CD4-positive, CD25-positive, alpha-beta regulatory T cell (primary cell): ENCODE measurements at places on chromosomes 1 and 21.

DNA sequence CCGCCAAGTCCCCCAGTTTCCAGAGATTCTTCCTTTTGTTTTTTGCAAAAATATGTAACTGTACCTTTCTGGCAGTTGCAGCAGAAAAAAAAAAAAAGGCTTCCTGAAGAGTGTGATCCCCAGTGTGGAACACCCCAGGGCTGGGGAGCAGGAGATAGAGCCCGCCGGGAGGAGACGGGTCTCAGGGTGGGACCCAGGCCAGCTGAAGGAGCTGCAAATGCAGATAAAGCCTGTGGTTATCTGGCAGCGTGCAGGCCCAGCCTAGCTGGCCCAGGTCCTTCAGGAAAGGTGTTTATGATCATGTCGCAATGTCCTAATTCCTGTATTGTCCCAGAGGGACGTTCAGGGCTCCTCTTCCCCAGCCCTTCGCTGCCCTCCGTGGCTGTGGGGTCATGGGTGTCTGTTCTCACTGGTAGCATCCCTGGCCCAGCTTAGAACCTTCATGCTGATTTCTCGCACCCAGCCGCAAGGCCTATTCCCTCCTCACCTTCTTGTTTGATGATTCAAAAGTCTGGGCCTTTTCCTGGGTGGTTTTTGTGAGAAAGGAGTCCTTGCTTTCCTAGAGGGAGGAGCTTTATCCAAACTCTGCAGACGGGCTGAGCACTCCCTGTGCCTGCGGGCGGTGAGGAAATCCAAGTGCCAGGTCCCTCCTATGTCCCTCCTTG is 26.2 kb downstream of the RNF187 start:
- no peak for DNase-seq

DNA sequence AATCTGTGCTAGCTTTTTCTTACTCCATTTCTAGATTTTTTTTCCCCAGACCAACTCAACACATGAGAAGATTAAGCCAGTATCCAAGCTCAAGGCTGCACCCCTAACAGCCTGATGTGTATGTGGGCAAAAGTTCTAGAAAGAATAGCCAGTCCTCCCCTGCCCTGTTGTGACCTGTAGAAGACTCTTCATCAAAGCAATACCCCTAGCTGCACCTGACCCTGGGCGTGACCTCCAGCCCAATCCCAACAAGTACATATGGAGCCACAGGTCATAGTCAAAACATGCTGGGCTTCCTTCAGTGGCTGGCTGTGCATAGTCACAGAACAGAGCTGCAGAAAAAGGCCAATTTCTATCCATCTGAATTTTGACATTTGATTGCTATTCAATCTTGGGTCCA is 72.5 kb downstream of the ATP1A1 start:
- no peak for DNase-seq

- no peak for DNase-seq
Observed at GRCh38 chr1:95604771-95605170, 370.8 kb downstream of the RWDD3 start.

DNA sequence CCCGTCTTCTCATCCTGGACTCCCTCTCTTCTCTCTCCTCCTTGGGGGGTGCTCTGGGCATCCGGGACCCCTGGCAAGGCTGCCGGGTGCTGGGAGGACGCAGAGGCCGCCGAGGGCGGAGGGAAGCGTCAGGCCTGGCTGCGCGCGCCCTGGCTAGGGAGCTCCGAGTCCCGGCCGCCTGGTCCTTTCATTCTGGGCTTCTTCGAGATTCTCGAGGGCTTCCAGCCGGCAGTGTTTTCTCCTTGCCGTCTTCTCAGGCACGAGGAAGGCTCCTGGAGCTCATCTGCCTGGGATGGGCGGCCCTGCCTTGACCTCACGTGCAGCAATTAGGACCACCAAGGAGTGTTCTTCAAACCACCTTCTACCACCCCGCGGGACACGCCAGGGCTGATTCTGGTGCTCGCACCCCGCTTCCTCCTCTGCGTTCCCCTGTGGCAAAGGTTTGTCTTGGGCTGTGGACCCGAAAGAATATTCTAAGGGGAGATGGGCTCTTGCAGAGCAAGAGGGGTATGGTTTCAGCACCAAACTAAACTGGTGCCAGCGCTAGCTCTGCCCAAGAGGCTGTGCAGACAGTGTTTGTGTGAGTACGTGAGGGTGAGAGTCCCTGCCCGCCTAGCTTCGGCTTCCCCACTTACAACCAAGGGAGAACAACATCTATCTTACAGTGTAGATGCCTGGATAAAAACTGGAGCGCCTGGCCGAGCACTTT is 36.5 kb downstream of the PIK3CD start:
- DNase-seq, result no peak

DNA sequence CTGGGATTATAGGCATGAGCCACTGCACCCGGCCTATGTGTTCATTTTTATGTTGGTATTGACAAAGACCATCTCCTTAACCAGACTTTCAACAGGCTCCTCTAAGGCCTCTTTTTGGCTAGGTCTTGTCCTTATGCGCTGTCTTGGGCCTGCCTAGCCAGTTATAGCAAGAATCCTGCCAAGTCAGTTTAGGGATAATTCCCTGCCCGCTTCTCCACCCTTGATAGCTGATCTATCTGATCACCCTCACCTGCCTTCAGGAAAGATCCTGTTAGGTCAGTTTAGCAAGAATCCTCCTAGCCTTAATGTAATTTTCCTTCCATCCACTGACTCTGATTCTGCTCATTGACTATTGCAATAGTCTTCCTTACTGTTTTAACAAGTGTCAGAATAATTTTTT is 2.4 kb upstream of the B4GALT3 start:
- DNase-seq, result no peak

DNA sequence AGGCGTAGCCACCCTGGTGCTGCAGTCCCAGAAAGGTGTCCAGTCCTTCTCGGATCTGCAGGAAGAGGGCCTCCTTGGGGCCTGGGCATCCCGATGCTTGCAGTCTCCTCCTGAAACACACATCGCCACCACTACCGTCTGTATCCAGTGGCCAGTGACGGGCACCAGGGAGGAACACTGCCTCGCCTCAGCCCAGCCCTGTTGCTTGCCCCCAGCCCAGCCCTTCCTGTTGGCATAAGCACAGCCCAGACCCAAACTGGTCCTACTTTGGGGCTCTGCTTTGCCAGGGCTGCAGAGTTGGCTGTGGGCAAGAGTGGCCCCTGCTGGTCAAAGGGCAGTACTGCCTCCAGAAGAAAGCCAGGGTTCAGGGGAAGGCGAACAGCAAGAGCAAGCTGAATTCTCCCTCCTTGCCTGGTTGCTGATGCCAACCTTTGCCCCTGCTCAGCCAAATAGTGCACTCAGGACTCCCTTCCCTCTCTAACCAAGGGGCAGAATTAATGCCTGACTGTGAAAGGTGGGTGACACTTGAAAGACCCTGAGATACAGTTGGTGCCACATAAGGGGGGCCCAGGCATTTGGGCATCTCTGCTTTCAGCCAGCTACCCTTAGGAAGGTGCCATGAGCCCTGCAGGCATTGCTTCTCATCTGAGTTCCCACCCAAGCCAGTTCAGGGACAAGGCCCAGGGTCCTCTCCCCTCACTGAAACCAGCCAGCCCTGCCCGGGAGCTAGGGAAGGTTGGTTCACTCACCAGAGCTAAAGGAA is 11.1 kb upstream of the ARHGEF2 start:
- peak; percentile 80 for DNase-seq

GRCh38 chr1:244992833-244993232 is 128.5 kb upstream of the HNRNPU start:
- no peak for DNase-seq

DNA sequence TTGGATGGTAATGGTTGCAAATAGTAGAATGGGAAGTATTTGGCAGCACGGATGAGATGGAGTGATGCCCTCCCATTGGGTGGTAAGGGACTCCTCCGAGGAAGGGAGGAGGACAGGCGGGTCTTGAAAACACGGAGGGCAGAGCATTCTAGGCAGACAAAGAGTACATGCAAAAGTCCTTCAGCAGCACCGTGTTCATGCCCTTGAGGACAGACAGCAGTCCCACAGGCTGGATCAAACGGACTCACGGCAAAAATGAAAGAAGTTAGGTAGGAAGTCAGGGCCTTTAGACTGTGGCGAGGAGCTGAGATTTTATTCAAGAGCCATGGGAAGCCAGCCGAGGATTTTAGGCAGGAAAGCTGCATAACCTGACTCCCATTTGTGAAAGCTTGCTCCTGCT is 253.9 kb downstream of the RHOU start:
- no peak for DNase-seq

GRCh38 chr1:198205016-198205684 is 48.4 kb downstream of the NEK7 start:
- no peak for DNase-seq

- no peak for DNase-seq
Observed at GRCh38 chr1:3943123-3943431, 43.0 kb upstream of the C1orf174 start.

DNA sequence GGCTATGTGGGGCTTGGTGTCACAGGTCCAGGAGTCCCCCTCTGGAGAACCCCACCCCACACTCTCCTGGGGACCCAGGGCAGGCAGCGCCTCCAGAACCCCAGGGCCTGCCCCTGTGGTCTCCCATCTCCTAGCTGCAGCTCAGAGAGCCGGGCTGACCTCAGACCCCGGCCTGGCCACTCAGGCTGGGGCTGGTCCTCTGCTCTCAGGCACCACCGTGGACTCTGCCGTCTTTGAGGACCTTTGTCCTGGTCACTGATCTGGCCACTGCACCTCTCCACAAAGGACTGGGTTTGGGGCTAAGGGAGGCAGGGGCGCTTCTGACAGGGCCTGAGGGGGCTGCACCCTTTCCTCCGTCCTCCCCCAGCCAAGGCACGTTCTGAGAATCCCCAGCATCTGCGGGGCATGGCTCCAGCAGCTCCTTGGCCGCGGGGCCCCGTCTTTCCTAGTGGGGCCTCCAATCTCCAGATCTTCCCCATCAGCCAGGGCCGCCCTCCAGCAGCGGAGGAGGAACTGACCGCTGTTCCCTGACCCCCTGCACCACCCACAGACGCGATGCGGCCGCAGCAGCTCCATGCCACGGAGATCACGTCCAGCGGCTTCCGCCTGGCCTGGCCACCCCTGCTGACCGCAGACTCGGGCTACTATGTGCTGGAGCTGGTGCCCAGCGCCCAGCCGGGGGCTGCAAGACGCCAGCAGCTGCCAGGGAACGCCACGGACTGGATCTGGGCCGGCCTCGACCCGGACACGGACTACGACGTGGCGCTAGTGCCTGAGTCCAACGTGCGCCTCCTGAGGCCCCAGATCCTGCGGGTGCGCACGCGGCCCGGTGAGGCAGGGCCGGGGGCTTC is 3.3 kb downstream of the VWA1 start:
- DNase-seq, result no peak

- no peak for DNase-seq
Observed at GRCh38 chr1:41045740-41046139, 24.2 kb upstream of the SLFNL1 start.

DNA sequence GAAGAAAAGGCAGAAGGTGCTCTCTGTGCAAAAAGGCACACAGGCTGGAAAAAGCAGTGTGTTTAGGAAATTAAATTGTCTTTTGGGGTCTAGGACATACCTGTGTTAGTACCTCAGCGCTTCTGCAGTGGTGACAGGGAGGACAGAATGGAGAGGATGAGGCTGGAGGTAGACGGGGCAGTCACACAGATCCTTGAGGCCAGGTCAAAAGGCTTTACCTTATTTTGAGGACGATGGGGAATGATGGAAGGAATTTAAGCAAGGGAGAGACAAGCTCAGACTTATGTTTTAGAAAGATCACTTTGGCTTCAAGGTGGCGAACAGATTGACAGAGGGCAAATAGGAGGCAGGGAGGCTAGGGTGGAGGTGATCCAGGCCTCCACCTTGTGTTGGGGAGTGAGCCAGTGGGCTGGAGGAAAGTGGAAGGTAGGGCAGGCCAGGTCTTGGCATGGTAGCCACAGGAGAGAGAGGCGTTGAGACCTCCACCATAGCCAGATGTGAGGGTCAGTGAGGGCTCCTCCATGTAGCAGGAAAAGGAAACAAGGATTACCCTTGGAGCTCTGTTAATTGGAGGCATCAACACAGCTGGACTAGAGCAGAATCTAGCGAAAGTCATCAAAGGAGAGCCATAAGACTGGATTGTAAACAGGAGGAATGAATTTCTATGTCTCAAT is 4.2 kb downstream of the CYP4B1 start:
- DNase-seq, result no peak

GRCh38 chr1:109306832-109307273 is at the start of gene MYBPHL:
Gene MYBPHL (minus strand): TSS chr1:109307011. CDS start chr1:109306991, 20 bp downstream.
- DNase-seq, result no peak

GRCh38 chr1:77271852-77272580 is 9.8 kb upstream of the AK5 start:
- no peak for DNase-seq

DNA sequence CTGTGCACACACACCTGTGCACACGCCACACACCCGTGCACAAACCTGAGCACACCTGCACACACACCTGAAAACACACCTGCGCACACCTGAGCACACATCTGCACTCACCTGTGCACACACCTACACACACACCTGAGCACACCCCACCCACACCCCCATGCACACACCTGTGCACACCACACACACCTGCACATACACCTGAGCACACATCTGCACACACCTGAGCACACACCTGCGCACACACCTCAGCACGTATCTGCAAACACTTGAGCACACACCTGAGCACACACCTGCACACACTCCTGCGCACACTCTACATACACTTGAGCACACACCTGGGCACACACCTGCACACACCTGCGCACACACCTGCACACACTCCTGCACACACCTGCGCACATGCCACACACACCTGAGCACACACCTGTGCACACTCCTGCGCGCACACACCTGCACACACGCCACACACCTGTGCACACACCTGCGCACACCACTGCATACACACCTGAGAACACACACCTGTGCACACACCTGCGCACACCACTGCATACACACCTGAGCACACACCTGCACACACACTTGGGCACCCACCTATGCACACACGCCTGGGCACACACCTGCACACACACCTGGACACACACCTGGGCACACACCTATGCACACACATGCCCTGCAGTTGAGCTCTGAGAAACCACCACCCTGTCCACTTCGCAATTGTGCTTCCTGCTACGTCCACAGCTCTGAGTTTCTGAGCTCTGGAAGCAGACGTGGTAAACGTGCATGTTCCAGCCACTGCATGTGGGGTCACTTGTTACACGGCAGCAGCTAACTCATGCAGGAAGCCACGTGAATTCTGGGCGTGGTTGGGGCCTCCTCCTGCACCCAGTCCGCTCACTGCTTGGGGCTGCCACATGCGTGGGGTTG is 8.0 kb upstream of the C1orf159 start:
- no peak for DNase-seq

GRCh38 chr1:165456861-165457260 is 11.9 kb upstream of the RXRG start:
- DNase-seq, result no peak

GRCh38 chr1:212158912-212159796 is 123.6 kb downstream of the DTL start:
- no peak for DNase-seq

GRCh38 chr1:230867903-230868735 is at the start of gene C1orf198:
Gene C1orf198 (minus strand): TSS chr1:230868521. CDS start chr1:230868512, 9 bp downstream.
- DNase-seq, result peak; percentile 67

DNA sequence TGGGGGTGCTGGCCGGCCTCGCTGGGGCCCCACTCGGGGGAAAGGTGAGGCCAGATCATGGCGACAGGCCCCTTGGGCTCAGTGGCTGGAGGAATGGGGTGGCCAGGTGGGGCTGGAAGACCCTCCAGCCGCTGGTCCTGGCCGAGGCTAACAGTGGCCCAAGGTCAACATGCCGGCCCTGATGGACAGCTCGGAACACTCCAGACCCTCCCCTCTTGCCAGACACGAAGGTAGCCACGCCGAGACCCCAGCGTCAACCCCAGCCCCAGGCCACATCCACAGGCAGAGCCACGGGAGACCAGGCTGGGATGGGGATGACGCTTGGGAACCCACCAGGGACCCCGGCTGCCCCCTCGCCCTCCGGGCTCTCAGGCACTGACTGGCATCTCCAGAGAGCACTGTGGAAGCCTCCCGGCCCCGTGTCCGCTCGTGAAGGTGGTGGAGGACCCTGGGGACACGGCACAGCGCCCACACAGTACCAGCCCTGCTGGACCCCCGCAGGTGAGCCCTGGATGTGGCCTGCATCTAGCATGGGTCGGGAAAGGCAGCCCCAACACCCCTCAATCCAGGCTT is 905 bp upstream of the C1QTNF12 start:
- no peak for DNase-seq
